Sigmoid colon (tissue), 7 donors: ENCODE measurements at places on chromosomes 16 and 17. TPM values are rescaled to one million over a fixed set of nuclear protein-coding genes. Genes with fewer than 3 reads are reported as not detected.
A peak's percentile ranks its signal among the peaks of the same experiment; 100 is the strongest.

SULT1A2 gene
- 1.9 TPM for total RNA-seq

PRR35 gene
- total RNA-seq = not detected

CA4 gene
- total RNA-seq = 3.3 TPM

KRT31 gene
- not detected for total RNA-seq

CD300H gene
- total RNA-seq = not detected

TPSD1 gene
- 5.3 TPM for total RNA-seq

SDK2 gene
- total RNA-seq = 0.81 TPM

GCGR gene
- 0.33 TPM for total RNA-seq

NOS2 gene
- total RNA-seq = 0.41 TPM

GPATCH8 gene
- 43.2 TPM for total RNA-seq

- no peak for DNase-seq
Measured at GRCh38 chr17:76000755-76001521, at the start of gene CDK3. TSS of gene CDK3 (plus strand) at chr17:76000855. CDS start at chr17:76001426, 571 bp downstream.

DNA sequence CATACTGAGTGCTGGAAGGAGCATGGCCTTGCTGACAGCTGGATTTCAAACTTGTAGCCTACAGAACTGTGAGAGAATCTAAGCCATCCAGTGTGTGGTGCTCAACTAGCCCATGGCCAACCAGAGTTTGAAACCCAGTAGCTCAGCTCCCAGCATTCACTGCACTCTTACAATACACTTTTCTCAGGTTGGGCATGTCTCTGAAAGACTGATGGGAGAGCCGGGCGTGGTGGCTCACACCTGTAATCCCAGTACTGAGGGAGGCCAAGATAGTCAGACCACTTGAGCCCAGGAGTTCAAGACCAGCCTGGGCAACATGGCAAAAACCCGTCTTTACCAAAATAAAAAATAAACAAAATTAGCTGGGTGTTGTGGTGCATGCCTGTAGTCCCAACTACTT lies 3.8 kb downstream of the CPNE2 start:
- DNase-seq = no peak

DNA sequence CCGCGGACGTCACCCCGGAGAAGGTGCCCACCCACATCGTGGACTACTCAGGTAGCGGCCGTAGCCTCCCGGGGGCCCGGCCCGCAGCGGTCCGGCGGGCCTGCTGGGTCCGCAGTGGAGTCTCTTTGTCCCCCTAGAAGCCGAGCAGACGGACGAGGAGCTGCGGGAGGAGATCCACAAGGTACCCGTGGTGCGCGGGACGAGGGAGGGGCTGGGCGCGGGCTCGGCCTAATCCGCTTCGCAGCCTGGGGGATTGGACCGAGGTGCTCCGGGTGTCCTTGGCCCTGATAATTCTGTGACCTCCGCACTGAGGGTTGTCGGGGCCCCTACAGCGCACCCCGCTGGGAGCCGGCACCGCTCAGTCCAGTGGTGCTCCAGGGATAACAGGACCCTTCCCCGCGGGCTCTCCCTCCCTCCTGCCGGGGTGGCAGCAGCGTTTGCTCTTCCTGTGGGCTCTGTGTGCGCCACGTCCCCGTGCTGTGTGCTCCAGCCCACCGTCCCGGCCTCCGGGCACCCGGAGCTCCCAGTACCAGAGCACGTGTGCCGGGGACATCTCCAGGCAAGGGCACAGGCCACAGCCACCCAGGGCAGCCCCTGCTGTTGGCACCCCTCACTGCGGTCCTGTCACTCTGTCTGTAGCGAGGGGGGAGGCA lies 713 bp downstream of the RHOT2 start:
- DNase-seq = no peak

- no peak for DNase-seq
Measured at GRCh38 chr16:58773870-58774269, 39.8 kb upstream of the GOT2 start.

DNA sequence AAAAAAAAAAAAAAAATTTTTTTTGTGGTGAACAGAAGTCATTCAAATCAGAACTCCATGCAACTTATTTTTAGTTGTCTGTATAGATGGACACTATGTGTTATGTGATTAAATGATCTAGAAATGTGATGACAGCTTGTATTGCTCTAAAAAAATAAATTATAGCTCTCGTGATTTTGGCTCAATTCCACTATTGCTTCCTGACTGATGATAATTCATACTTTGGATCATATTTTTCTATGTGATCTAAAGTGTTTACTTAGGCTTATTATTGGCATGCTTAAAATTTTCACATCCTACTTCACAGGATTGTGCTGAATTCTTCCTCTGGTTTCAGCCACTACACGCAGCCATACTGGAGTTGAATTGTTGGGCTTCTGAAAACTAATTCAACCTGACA lies 76.8 kb downstream of the RPGRIP1L start:
- DNase-seq = no peak

GRCh38 chr16:30986129-30986991 lies 1.4 kb downstream of the HSD3B7 start:
- no peak for DNase-seq

- peak; percentile 85 for DNase-seq
Measured at GRCh38 chr16:14418795-14419225, 211.2 kb downstream of the PARN start.

- DNase-seq = no peak
Measured at GRCh38 chr17:46035112-46035818, 36.2 kb downstream of the STH start.

DNA sequence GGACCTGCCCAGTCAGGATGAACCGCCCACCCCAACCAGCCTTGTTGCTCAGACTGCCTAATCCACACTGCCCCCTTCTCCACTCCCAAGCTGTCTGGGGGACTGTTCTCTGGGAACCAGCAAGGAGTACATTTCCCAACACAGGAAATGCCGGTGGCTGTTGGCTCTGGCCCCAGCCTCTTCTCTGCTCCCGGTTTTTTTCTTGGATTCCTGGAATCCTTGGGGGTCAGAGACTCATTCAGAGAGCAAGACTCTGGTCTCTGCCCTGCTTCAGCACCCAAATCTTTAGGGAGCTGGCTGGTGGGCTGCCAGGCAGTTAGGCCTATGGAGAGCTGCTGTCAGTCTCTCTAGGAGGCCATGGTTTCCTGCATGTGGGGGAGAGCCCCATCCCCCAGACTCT lies 10.8 kb upstream of the MTMR4 start:
- peak; percentile 76 for DNase-seq

- DNase-seq = no peak
Measured at GRCh38 chr17:66769911-66770310, 65.0 kb upstream of the CACNG5 start.

GRCh38 chr17:349666-350065 lies 2.9 kb downstream of the RPH3AL start:
- no peak for DNase-seq

GRCh38 chr16:85101956-85102630 lies 10.2 kb downstream of the CIBAR2 start:
- no peak for DNase-seq

GRCh38 chr16:69870761-69871160 lies 80.4 kb upstream of the CLEC18A start:
- no peak for DNase-seq

GRCh38 chr17:71011391-71011790 lies 842.1 kb downstream of the KCNJ2 start:
- DNase-seq = no peak

DNA sequence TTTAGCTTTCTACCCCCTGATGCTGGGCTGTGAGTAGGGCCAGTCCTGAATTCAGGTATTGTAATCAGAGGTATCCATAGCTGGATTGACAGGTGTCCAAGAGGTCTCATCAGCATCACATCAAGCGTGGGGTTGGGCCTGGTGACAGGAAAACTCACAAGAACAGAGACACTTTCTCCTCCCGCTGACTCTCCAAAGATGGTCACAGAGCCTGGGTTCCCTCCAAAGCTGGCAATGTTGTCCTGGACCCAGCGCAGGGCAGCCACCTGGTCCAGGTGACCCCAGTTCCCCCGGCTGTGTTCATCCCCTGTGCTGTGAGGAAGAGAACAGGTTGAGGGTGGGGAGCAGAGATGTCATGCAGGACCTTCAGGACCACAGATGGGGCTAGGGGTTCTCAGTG lies 11.7 kb downstream of the CES1 start:
- DNase-seq = no peak

DNA sequence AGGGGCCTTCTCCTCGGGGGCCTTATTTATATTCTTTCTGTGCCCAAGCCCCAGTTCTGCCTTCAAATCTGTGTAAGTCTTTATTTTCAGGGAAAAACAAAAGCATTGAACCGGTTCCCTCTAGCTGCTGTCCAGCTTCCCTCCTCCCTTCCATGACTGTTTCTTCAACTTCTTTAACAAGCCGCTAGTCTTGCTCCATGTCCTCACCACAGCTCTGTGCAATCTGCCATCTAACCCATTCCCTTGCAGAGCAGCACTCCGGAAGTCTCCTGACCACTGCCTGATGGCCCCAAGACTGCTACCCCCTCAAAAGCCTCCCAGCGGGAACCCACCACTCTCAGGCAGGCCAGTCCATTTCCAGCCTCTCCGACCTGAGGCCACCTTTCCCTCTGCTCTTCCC lies 16.9 kb downstream of the EMC8 start:
- no peak for DNase-seq

GRCh38 chr17:64399071-64399766 lies 8.6 kb upstream of the PECAM1 start:
- peak; percentile 36 for DNase-seq

DNA sequence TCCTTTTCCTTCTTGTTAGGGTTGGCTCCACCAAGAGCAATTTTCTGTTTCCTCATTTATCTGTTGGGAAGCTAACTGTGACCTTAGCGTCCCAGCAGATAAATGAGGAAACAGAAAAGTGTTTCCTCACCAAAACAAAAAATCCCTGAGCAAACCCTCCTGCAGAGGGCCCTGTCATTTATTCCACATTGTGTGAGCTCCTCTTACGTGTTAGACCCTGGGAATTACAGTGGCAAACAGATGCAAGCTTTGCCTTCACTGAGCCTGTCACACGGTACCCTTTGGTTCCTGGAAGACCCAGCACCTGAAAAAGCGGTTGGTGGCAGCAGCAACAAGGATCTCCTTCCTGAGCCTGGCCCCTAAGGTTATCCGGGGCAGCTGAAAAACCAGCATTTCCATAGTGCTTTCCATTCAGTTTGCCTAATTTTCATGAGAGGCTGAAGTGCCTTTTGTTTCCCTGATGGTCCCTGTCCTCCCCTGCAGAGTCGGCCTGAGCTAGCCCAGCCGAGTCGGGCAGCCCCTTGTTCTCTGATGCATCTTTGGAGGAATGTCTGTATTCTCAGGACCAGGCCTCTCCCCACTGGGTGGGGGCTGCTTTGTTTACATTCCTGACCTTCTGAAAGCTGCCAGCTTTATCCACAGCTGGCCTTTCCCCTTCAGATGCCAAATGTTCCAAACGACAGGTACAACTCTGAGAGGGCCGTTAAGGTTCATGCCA lies 34.7 kb downstream of the YPEL2 start:
- no peak for DNase-seq

GRCh38 chr17:39820541-39820940 lies 43.6 kb downstream of the IKZF3 start:
- no peak for DNase-seq

DNA sequence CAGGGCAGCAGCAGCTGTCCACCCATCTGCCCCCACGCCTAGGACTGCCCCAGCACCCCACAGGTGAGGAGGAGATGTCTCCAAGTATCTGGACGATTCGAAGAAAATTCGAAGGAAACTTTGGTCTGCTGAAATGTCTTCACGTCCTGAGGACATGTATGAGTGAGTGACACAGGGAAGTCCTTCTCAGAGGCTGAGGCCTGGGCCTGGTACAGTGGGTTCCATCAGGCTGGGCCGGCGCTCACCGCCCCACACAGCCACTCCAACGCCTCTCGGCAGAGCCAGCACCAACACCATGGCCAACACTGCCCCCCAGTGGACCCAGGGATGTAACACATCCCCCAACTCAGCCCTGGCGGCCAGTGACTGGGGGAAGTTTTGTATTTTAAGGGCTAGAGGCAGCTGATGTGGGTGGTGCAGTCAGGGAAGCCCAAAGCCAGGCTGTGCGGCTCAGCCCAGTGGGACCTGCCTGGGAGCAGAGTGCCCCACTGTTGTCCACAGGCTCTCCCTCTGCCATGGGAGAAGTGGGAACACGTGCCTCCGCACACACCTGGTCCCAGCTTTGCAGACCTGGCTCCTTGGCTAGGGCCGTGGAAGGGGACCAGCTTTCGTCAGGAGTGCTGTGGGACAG lies 55.8 kb upstream of the FASN start:
- DNase-seq = peak; percentile 90

GRCh38 chr17:17082878-17083277 lies 40.6 kb downstream of the MPRIP start:
- DNase-seq = peak; percentile 22

GRCh38 chr16:13168091-13168572 lies 266.7 kb downstream of the SHISA9 start:
- no peak for DNase-seq

DNA sequence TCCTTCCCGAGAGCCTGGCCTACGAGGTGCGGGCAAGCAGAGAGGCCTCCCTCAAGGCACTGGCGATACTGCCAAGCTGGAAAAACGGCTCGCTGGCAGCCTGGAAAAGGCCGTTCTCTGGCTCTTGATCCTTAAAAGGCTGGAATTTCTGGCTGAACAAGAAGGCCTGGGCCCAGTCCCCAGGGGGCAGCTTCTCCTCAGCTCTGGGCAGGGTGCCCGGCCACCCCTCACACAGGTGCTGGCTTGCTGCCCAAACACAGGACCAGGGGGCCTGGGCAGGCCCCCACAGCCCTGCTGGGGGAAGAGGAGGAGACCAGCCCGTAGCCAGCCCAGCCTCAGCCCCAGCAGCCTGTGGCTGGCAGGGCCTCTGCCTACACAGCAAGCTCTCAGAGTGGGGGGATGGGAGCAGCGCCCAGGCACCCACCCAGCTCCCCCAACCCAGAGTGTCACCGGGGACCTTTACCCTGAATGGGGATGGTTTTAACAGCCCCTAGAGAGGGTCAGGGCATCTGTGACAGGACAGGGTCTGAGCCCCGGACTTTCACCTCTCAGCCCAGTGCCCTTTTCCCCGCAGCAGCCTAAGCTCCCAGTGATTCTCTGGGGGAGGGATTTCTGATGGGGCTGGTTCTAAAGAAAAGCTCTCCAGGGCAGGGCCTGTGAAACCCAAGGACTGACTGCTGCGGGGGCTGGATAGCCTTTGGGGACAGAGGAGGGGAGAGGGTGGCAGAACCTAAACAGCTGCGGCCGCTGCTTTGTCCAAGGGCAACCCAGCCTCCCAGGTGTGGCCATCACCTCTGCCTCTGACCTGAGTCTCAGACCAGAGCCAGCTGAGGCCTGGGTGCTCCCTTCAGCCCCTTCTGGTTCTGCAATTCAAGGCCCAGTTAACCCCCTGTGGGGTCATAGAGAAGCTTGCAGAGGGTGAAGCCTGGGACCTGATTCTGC lies 38.6 kb upstream of the TOB1 start:
- DNase-seq = peak; percentile 91

DNA sequence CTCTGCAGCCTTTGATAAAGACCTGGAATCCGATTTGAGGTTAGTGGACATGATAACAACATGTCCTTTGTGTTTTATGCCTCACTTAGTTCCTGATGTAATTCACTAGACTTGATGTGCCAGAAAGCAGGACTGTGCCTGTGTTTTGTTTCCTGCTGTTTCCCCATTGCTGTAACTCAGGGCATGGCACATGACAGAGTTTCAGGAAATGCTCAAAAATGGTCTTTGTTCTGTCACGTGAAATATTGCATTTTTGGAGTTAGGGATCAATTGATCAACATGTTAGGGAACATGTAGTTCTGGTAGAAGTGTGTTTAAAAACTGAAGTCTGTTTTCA lies 32.8 kb downstream of the DHX38 start:
- no peak for DNase-seq

- no peak for DNase-seq
Measured at GRCh38 chr16:79162977-79163376, 437.6 kb downstream of the MAF start.
